ENCODE measurements at places on chromosomes 2 and 18.

DNA sequence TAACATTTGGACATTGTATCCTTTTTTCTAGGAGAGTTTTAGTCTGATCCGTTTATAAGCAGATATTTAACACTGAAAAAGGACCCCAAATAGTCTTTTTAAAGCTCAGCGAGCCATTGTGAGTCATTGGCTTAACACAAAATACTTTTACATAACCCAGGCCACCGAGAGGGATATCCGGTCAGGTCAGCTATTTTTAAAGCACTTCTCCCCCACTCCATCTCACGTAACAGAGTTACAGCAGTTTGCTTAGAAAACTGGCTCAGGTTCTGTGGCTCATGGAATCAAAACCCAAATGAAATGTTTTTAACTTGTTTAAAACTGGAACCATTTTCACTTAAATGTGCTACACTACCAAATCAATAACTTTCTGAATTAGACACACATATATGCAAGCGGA lies 23.9 kb downstream of the COL4A3 start:
- peak; percentile 2 for DNase-seq

- no peak for DNase-seq
Measured at GRCh38 chr18:7233134-7233810, 2.4 kb downstream of the LRRC30 start.

GRCh38 chr2:69390471-69390870 lies 3.4 kb upstream of the GFPT1 start:
- no peak for DNase-seq

GRCh38 chr2:28747714-28748113 lies 3.9 kb upstream of the PPP1CB start:
- no peak for DNase-seq

DNA sequence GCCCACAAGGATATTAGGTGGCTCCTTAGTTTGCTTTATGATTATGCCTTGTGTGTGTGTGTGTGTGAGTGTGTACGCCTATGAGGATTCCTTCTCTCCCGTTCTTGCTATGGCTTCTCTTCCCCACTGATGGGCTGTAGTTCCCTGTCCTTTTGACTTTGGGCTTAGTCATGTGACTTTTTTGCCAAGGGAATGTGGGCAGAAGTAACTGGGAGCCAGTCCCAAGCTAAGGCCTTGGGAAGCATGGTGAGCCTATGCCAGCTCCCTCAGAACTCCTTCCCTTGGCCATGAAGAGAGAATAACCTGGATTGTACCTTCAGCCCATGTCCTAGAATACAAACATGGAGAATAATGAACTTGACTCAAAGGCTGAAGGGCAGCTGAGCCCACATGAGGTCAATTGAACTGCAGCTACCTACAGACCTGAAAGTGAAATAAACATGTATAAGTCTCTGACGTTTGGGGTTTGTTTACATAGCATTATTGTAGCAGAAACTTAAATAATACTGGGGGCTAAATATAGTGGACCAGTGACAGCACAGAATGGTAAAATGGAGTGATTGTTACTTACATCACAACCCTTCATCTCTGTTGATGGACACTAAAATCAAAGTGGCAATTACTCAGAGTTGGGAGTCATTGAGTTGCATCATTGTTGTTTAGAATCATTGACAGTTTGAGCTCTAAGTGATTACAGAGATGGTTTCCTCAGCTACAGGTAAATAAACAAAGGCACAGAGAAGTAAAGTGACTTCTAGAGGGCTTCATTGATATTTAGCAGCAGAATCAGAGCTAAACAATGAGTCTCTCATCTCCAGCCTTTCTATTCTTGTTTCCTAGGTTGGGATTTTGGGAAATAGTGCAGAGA lies 15.3 kb upstream of the IL36G start:
- DNase-seq, result no peak

DNA sequence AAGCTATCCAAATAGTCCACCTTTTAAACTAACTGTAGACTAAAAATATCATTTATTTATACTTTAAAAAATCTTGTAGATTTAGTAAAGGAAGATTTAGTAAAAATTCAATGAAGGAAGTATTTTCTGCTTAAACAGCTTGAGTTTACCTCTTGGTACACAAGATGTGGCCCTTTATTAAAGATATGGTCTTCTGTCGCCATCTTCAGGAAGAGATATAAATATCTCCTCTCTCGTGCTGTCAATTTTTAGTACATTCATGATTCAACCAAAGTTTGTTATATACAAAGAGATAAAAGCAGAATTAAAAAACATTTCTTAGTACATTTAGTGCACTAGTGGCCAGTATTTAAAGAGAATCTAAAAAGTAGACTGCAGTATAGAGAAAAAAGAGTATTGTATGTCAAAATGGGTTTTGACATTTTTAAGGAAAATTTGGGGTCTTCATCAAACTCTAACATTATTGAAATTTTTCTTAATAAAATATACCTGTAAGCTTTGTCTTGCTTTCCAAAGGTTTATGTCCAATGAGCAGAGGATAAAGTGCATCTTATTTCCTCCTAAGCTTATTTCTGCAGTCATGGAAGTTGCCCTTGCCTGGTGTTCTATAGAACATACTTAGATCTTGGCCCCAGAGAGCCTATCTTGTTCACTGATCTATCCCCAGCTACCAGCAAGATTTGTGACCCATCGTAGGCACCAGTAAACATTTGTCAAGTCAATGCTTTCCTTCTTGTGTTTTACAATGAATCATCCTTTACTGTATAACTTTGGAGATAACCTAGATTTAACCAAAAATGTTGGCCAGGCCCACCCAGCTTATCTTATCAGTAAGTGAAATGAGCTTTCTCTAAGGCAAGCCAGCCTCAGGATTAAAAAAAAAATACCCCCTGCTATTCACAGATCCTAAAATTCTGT lies 18.5 kb upstream of the EML6 start:
- DNase-seq, result peak; percentile 58

GRCh38 chr2:69186614-69187013 lies 173.6 kb downstream of the ANTXR1 start:
- DNase-seq, result no peak

DNA sequence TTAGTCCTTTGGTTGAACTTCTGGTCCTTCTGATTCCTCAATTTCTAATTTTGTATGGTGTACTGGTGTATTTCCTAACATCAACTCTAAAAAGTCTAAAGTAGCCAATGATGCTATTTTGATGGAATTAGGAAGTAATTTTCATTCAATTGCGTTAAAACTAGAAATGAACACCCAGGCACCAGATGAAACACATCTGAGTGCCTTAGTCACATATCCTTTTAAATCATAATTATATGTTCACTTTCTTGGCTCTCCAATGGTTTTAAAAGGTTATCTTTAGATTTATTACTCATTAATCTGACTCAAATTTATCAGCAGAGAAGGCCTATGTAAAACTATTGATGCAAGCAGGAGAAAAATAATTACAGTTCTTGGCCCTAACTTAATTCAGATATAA lies 119.7 kb downstream of the GAREM1 start:
- DNase-seq, result no peak

GRCh38 chr2:206040525-206040924 lies 45.4 kb downstream of the INO80D start:
- DNase-seq, result no peak

- no peak for DNase-seq
Measured at GRCh38 chr2:150528861-150529801, 41.7 kb upstream of the RND3 start.

GRCh38 chr18:48825101-48825745 lies 125.5 kb downstream of the SMAD7 start:
- DNase-seq, result no peak

DNA sequence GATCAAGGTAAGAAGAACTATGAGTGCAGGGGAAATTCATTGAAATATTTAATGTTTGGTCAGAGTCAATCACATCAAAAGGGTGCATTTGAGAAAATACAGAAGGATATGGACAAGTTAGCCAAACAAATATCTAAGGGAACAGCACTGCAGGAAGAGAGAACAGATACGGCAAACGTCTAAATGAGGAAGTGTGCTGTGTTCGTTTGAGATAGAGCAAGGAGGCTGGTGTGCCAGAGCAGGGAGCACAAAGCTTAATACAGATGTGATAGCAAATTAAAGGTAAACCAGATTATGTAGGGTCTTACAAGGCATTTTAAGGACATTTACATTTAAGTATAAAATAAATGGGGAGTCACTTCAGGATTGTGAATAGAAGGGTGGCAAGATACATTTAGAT lies 241.3 kb upstream of the ZNF804A start:
- DNase-seq, result no peak

DNA sequence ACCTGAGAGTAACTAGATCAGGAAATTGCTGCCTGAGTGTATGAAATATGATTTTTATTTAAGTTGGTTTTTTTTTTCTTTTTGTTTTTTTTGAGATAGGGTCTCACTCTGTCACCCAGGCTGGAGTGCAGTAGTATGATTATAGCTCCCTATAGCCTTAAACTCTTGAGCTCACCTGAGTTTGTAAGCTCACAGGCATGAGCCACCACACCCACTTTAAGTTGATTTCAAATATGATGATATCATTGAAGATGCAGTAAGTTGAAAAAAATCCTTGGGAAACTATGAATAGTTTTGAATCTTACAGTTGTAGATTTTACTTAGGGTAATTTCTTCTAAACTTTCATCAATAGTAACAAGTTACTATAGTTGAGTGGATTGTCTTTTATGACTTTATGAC lies 234.7 kb downstream of the ZNF407 start:
- no peak for DNase-seq

- DNase-seq, result no peak
Measured at GRCh38 chr2:241500431-241500975, 7.9 kb downstream of the STK25 start.

GRCh38 chr2:238974501-238975166 lies 126.7 kb downstream of the TWIST2 start:
- DNase-seq, result peak; percentile 53

- DNase-seq, result peak; percentile 93
Measured at GRCh38 chr2:191846515-191847476, at the start of gene CAVIN2. Gene CAVIN2, minus strand, starts transcription at chr2:191847088. Its CDS starts 163 bp downstream, at chr2:191846925.

- DNase-seq, result no peak
Measured at GRCh38 chr2:98382086-98382485, 35.8 kb downstream of the CNGA3 start.

DNA sequence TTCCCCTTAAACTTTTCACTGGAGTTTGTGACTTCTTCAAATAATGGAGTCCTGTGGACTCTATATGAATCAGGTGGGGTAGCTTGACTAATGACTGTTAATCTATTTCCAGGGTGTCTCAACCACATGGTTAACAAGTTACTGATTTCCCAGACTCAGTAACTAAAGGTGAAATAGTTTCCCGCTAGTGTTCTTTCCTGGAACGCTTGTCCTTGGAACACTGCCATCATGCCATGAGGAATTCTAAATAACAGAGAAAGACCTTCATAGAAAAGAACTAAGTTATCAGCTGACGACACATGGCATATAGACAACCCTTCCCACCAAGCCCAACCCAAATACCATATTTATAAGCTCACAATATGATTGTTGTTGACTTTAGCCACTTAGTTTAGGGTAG lies 1027.9 kb upstream of the FAM98A start:
- DNase-seq, result no peak

DNA sequence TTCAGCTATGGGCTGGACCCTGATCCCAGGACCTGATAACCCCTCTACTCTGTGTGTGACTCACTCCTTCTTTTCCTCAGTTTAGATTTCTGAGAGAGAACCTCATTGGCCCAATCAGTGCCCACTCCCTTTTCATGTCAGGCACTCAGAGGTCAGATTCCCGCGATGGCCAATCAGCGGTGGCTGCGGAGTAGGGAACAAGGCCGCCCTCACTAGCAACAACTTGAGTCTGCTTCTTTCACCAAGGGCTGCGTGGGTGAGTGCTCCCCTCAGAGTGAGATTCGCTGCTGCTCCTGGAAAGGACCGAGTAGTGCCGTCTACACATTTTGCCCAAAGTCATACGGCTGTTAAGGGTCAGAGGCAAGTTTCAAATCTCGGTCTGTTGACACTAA lies 34.7 kb downstream of the NPPC start:
- no peak for DNase-seq

GRCh38 chr2:159164457-159164911 lies 122.0 kb downstream of the WDSUB1 start:
- no peak for DNase-seq

DNA sequence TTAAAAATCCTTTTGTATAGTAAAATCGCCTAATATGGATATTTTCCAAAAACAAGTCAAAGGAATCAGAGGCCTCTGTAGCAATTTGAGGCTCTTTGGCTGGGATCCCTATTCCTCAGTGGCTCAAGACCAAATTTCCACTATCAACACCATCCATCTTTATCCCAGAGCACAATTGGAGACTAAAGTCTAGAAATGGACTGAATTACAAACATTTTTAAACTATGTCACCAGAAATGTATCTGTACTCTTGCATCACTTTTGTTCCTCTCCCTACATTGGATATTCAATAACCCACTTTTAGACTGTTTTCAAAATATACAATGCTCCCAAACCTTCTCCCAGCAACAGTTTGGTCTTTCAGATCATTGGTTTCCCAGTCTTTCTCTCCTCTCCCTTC lies 140.4 kb upstream of the KLHL29 start:
- no peak for DNase-seq

DNA sequence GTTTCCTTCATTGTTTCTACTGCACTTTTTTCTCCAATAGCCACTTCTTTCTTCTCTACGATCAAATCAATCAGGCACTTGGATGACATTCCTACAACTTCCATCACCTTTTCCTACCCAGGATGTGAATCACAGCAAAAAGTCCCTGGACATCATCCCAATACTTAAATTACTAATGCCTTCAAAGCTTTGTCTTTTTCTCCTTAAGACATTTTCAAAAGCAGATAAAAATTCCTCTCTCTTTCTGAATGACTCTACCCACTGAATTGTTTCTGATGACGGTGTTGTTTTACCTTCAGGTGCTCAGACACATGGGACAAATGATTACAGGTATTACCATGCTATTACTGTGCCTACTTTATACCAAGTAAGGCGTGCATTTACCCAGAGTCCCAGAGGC lies 500.9 kb downstream of the FBXO15 start:
- peak; percentile 26 for DNase-seq

DNA sequence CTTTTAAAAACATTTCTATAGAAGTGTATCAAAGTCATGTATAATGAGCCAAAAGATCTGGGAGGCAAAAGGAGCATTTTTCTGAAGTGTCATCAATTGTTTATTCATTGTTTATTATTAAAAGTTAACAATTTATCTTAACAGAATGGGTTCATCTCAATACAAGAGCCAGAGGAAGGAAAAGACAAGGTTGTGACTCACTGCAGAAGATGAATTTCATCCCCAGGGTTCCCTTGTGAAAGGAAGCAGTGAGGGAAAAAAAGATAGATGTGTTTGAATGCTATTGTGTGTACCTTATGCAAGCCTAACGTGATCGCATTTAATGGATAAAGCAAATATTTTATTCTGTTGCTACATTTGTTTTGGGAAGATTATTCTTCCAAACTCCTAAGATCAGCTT lies 286.3 kb downstream of the PIEZO2 start:
- DNase-seq, result no peak

- DNase-seq, result no peak
Measured at GRCh38 chr2:85761512-85761944, 7.7 kb downstream of the ATOH8 start.

Data from fibroblast of the conjunctiva (primary cell).